Left ventricle myocardium inferior (tissue), 1 donor: ENCODE measurements at places on chromosomes 3 and 15. TPM values are rescaled to one million over a fixed set of nuclear protein-coding genes. Genes with fewer than 3 reads are reported as not detected.

TP63 gene
- 0.14 TPM for total RNA-seq

PATL2 gene
- 3.7 TPM for total RNA-seq

PLA2G4F gene
- 2.1 TPM for total RNA-seq

LDHAL6B gene
- total RNA-seq = not detected

LMCD1 gene
- 72.9 TPM for total RNA-seq

DNA sequence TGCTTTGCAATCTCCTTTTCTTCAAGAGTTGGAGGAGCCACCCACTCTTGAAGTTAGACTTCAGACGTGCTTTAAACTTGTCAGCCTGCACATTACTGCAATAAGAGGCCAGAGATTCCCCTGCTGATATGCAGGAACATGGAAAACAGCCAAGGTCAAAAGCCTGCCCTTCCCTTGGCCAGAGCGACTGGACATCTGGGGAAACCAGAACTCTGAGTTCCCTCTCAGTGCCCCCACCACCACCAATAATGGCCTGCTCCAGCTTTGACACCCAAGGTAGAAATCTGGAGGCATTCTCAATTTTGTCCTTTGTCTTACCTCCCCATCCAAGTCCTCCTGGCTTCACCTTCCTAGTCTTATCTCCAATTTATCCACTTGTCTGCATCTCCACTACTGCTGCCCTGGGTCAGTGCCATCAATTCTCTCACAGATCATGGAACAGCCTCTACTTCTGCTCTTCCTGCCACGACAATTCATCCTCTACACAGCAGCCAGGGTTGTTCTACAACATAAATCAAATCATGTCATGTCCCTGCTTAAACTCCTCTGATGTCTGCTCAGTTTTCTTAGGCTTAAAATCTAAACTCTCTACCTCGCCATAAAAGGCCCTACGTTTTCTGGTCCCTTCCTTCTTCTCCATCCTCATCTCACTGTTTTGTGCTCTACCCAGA is 191.6 kb upstream of the WNT5A start:
- DNase-seq = no peak

DNA sequence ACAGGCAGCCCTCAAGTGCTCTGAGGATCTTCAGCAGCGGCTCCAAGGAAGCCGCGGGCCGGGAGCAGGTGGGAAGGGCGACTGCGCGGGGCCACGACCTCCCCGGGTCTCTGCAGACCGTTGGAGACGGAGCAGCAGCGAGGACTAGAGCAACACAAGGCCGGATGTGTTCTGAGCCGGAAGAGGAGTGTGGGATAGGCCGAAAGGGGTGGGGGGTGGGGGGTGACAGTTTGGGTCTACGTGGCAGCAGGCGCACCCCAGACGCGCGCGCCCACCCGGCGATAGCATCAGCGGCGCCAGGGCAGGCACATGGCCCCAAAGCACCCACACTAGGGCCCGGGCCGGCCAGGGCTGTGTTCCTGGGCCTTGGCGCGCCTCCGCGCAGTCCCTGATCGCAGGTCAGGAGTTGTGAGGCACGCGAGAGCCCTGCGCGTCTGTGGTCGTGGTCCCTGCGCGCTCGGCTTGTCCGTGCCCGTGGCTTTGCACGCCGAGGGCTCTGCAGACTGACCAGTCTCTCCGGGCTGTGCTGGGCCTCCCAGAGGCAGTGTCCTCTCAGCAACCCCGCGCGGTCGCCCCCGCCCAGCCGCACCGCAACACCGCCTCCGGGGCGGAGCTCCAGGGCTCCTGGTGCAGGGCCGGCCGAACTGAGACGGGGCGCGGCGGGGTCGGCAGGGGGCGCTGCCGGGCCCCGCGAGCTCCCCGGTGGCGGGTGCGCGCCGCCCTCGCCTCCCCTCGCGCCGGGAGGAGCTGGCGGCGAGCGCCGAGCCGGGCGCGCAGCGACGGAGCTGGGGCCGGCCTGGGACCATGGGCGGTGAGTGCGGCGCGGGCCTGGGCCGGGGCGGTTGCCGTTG is at the start of gene PXYLP1:
Gene PXYLP1, plus strand, starts transcription at position 725 of the 851 bp plus-strand sequence. CDS start 28,351 bp downstream, outside the sequence.
- DNase-seq = peak; percentile 95

GRCh38 chr3:154193000-154193615 is 71.9 kb downstream of the ARHGEF26 start:
- no peak for DNase-seq

GRCh38 chr3:139538733-139539132 is 809 bp downstream of the RBP1 start:
- no peak for DNase-seq

DNA sequence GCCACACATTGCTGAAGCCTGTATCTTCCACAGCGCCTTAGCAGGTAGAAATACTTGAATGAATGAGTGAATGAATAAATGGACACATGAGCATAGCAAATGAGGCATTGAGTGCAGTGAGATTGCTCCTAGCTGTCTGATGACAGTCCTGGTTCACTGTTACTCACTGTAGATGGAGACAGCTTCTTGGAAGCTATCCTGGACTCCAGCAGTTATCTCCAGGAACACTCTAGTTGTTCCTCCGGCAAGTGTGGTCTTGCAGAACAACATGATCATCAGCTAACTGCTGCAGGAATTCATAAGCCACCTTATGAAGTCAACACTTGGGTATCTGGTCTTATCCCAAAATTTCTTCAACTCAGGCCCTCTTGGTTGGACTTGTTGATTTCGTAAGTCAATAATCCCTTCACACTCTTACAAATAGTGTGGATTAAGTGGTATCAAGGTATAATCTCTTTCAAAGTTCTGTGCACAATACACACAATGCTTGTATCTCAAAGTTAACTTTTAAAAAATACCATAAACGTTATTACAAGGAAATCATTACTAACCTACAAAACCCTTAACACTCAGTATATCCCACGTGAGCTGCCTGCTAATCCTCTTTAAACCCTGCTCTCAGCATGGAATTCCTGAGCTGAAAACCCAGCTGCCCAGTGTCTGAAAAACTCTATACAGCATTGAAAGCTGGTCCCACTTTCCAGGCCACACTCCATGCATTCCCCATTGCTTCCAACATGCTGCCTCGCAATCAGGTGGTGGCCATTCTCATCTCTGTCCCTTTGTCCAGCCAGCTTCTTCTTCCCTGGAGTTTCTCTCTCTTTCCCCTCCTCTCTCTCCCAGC is 14.4 kb upstream of the ZBTB38 start:
- DNase-seq = no peak

GRCh38 chr3:17187589-17188184 is 302.9 kb downstream of the PLCL2 start:
- DNase-seq = no peak

DNA sequence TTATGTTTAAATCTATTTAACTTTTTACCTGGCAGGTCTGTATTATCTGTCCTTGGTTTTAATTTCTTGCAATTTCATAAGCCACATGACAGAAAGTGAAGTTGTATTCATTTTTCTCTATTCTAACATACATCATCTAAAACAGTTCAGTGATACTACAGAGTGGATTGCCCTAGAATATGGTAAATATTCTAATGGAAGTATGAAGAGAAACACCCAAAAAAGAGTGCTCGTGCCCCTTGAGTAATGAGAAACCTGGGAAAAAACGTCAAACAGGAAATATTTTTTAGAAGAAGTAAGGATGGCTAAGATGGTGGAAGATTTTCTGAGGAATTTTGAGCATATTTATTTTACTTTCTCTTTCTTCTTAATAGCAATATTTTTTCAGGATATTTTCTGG is 261.1 kb upstream of the CBLB start:
- DNase-seq = no peak

DNA sequence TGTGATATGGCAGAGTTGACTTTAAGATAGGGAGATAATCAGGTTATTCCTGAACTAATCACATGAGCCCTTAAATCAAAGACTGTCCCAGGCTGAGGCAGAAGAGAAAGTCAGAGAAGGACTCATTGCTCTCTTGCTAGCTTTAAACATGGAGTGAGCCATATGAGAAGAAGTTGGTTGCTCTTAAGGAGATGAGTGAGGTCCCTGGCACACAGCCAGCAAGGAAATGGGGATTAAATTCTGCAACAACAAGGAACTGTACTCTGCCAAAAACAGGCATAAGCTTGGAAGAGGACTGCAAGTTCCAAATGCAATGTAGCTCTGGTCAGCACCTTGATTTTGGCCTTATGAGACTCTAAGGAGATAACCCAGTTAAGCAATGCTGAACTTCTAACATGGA is 457.0 kb downstream of the PLOD2 start:
- no peak for DNase-seq

DNA sequence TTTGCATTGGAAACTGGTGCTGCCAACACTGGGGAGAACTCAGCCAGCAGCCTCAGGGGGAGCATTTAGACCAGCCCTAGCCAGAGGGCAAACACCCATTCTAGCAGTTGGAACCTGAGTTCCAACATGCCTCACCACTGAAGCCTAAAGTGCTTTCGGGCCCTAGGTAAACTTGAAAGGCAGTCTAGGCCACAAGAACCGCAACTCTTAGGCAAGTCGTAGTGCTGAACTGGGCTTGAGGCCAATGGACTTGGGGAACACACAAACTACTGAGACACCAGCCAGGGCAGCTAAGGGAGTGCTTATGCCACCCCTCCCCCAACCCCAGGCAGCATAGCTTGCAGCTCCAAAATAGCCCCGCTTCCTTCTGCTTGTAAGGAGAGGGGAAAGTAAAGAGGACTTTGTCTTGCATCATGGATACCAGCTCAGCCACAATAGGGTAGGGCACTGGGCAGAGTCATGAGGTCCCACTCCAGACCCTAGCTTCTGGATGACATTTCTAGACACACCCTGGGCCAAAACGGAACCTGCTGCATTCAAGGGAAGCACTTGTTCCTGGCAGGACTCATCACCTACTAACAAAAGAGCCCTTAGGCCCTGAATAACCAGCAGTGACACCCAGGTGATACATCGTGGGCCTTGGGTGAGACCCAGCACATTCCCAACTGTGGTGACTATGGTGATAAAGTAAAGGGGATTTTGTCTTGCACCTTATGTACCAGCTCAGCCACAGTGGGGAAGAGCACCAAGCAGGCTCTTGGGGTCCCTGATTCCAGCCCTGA is 37.3 kb upstream of the TEX9 start:
- no peak for DNase-seq

GRCh38 chr15:71338827-71339542 is 223.7 kb downstream of the THSD4 start:
- no peak for DNase-seq

DNA sequence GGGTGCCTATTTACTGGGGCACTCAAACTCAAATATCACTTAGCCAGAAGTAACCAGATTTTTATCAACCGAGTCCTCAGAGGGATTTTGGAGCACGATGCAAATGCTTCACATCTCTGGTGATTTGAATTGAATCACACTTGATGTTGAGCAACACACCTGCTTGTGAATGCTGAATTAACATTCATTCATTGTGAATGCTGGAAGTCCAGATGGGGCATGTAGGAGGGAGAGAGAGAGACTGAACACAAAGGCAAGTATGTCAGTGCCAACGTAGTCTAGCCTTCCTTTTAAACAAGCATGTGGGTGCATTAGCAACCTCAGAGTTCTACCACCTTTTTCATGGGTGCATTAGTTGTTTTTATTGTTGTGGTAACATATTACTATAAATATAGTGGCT is 156.2 kb downstream of the ADAMTSL3 start:
- DNase-seq = no peak
